ENCODE measurements at places on chromosomes 6 and 20.

- DNase-seq: no peak
Observed at GRCh38 chr6:81816380-81816779, 63.9 kb upstream of the TENT5A start.

DNA sequence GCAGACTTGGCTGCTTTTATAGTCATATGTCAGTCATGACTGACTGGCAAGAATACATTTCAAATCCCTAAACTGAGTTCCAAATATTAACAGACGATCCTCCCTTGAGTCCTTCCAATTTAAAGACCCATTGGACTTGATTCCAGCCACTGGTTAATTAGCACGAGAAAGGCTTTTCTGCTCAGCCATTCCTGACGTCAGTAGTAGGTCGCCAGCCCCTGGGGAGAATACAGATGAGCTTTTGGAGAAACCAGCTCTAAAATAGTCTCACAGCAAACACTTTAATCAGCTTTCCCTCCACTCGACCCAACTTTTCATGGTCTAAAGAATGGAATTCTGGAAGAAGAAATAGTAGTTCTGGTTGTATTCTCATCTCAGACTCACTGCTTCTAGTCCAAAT is 91.6 kb downstream of the SLC22A3 start:
- no peak for DNase-seq

DNA sequence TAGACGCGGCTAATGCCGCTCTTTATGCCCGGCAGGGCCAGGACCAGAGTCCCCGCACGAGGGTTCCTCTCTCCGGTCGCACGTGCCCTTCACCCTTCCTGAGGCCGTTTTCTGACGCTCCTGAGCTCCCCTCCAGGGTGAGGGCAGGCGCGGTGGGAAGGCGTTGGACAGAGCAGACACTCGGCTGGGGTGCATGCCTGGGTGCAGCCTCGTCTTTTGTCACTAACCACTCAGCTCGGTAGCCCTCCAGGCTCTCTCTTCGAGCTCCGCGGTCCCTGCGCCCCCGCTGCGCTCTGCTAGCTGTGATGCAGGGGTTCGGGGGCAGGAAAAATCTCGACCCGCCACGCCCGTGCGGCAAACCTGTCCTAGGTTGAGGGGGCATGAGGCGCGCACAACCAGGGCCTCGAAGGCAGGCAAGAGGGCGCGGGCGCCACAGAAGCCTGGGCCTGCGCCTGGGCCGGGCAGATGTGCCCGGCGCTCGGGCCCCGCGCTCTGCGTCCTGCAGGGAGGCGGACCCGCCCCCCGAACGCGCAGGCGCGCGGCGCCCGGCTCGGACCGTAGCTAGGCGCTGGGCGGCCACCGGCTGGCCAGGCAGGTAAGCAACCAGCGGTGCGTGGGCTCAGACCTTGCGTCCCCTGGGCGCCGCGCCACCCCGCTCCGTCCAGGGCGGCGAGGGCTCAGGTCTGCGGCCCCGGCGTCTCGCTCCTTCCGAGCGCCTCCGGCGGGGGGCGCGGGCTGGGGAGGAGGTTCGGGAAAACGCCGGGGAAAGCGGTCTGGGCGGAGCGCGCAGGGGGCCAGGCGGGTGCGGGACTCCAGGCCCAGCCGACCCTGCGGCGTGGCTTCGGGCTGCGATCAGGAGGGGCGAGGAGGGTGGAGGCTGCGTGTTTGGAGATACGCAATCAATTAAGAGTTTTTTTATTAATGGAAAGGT is at the start of gene L3MBTL1:
Gene L3MBTL1 (plus strand): TSS at position 548 of the 931 bp plus-strand sequence. CDS start 5,807 bp downstream, outside the sequence.
- no peak for DNase-seq

DNA sequence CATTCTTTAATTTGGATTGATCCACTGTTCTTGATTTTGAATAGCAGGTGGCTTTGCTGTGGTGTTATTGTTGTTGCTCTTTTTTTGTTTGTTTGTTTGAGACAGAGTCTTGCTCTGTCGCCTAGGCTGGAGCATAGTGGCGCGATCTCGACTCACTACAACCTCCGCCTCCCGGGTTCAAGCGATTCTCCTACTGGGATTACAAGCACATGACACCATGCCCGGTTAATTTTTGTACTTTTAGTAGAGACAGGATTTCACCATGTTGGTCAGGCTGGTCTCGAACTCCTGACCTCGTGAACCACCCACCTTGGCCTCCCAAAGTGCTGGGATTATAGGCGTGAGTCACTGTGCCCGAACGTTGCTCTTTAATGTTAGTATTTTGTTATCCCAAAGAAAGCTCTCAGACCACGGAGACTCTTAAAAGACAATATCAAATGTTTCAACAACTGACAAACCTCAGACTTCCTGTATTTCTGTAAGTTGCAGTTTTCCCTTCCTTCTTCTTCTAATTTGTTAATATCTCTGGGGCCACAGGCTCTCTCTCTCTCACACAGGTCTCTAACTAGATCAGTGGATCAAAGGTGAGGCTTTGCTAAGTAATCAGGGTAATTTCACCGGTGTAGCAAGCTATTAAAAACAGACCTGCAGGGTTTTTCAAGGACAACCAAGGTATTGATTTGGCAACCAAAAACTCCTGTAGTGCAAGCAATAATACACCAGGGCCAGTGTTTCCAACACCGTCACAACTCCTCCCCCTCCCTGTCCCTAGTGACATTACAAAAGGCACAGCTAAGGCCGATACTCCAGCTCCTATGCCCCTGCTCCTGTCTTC is 48.8 kb upstream of the ZNF217 start:
- no peak for DNase-seq

- DNase-seq: no peak
Observed at GRCh38 chr6:49933526-49933925, 30.4 kb downstream of the DEFB114 start.

- no peak for DNase-seq
Observed at GRCh38 chr20:38825901-38826625, 20.6 kb downstream of the PPP1R16B start.

GRCh38 chr20:53212018-53212417 is 239.9 kb downstream of the TSHZ2 start:
- no peak for DNase-seq

DNA sequence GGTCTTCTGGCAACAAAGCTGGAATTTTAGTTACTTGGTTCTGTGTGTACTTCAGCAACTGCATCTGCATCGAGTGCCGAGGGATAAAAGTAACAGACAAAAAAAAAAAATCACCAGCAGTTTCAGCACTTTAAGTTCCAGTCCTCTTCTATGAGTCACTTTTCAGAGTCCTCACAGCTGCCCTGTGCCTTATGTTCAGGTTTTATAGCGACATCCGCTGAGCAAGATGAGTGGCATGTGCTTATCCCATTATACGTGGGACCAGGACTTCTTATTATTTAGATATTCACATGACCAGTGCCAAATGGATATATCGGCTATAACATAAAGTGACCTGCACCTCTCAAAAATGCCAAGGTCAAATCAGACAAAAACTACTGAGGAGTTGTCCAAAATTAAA is 242.9 kb downstream of the FOXA2 start:
- DNase-seq: no peak
